ENCODE measurements at places on chromosomes 7 and 10. TPM values are rescaled to one million over a fixed set of nuclear protein-coding genes. Genes with fewer than 3 reads are reported as not detected.

DNA sequence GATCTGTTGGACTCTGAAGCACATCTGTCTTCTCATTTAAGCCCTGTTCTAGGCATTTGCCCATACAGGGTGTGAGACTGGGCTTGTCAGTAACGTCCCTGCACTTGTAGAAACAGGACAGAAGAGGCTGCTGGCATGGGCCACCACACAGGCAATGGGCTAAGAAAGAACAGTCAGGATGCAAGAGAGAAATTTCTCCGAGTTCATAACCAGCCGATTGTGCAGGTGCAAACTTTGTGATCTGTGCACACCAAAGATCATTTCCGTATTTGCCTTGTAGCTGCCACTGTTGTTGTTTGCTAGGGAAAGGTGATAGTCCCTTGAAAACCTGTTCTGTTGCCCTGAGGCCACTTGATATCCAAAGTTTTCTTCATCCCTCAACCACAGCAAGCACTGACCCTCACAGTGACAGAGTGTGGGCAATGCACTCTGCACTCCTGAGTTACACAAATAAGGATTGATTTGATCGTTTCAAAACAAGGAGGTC lies 20.3 kb downstream of the KLF6 start:
- no peak for DNase-seq

DNA sequence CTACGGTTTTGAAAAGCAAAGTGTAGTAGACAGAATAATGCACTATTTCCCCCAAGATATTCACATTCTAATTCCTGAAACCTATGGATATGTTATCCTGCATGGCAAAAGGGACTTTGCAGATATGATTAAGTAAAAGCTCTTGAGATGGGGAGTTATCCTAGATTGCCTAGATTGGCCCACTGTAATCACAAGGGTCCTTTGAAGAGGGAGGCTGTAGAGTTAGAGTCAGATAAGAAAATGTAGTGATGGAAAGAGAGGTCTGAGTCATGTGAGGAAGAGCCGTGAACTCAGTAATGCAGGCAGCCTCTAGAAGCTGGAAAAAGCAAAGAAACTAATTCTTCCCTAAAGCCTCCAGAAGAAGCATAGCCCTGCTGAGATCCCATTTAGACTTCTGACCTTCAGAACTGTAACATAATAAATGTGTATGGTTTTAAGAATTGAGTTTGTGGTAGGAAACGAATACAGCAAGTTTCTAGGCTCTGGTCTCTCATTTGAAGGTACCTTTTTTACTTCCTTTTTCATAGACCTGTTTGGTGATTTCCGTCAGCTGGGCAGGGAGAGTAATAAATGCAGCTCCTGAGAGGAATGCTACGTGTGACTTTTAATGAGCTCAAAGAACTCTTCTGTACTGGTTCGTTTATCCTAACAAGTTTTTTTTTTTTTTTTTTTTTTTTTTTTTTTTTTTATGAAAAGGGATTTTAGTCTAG lies 41.9 kb upstream of the NXPH1 start:
- no peak for DNase-seq

DNA sequence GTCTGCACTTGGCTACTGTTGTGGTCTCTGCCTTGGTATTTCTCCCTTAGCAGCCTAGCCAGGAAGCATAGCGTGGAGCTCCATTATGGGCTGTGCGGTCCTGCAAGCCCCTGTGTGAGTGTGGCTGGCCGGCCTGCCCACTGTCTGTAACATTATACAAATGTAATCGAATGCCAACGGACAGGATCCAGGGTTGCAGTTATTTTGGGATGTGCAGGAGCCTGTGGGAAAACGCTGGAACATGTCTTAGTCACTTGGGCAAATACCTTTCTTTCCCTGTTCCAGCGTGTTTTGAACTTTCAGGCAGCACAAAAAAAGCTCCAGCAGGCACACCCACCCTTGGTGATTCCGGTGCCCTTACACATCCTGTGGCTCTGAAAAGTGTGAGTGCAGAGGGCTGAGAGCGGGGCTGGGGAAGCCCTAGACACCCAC lies 29.5 kb downstream of the BAG3 start:
- no peak for DNase-seq

- DNase-seq, result no peak
Observed at GRCh38 chr10:44883593-44884331, 27.4 kb upstream of the TMEM72 start.

DNA sequence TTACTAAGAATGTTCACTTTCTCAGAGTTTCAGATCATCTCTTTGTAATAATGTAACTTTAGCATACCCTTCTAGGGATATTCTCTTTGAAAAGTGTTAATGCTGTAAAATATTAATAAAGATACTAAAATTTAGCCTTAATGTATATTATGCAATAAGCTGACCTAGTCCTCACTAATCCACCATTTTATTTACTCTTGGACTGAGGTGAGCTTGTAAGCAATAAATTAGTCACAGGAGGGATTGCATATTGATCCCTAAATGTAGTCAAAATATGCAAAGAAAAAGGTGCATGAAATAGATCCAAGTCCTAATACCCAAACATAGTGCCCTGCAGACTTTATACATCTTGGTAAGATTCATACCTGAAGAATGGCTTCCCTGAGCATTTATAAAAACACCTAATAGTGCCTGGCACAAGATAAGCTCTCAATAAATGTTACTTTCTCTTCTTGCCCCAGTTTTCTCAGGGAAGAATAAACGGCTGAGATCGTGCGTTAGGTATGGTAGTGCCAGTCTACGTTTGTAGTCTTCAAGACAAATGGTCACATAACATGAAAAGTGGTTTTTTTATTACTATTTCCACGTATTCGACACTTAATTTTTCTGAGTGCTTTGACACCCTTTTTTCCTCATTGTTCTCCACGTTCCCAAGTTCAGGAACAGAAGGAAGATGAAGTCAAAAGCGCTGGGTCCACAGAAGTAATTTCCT lies 14.3 kb downstream of the INSIG1 start:
- DNase-seq, result no peak

GRCh38 chr7:83204715-83205114 lies 42.0 kb upstream of the PCLO start:
- DNase-seq, result no peak

DNA sequence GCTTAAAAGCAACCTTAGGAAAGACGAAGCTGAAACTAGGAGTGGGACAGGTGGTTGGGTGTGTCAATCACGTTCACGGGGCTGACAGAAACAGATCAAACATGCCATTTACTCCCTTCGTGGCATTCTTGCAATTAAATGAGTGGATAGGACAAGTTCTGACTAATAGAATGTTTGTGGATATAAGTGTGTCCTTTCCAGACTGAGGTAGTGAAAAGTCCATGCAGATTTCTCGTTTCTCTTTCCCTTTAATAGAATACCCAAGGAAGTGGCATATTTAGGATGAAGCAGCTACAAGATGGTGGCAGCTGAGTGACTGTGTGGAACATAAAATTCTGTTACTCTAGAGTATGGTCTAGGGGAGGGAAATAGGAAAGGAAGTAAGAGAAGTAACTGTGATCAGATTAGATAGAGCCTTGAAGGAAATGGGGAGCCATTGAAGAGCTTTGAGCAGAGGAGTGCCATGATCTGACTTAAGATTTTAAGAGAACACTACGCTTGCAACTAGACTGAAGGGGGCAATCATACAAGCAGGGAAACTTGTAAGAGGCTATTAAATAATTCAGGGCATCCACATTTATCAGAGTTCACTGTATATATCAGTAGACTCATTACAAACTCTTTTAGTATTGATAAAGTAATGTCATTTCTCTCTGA lies 46.3 kb upstream of the HYAL4 start:
- DNase-seq, result no peak

DNA sequence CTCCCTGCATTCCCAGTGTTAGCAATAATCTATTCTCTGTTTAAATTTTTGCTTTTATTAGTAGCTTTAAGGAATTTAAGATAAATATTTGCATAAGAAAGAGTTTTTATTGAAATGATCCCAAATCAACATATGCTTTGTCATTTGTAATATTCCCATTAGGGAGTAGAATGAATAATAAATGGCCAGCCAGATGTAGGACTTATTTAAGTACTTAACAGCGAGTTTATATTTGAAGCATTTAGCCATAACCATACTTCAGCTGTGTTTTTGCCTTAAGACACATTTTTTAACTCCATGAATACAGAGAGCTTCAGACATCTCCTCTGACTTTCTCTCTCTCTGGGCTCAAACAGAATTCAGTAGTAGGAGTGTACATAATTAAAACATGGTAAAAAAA lies 103.6 kb downstream of the HGF start:
- DNase-seq, result no peak

GRCh38 chr10:48504141-48504885 lies 100.6 kb downstream of the ARHGAP22 start:
- DNase-seq, result peak; percentile 58

DNA sequence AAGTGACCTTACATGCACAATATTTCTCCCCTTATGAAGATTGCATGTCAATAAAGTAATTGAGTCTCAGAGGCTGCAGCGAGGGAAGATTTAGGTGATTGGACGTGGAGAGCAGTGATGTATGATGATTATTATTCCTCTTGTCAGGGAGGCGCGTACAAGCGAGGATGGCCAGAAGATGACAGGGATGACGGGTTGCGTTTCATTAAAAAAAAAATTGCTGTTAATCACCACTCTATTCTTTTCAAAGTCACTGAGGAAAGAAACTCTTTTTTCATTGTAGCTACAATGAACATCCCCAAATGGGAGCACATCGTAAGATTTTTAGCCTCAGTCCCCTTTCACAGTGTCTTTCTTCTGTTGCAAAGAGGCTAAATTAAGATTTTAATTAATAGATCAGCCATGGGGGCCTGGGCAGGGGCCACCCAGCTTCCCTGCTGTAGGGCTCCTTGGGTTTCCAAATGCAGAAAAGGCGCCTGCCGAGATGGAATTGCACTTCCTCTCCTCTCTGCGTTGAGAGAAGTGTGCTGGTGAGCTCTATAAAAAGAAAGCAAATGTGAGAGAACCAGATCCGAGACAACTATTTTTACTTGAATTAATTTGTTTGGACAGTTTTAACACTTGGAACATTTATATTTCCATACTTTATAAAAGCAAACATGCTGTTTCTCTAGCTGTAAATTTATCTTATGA lies 998.1 kb downstream of the LRMDA start:
- DNase-seq, result peak; percentile 50

DNA sequence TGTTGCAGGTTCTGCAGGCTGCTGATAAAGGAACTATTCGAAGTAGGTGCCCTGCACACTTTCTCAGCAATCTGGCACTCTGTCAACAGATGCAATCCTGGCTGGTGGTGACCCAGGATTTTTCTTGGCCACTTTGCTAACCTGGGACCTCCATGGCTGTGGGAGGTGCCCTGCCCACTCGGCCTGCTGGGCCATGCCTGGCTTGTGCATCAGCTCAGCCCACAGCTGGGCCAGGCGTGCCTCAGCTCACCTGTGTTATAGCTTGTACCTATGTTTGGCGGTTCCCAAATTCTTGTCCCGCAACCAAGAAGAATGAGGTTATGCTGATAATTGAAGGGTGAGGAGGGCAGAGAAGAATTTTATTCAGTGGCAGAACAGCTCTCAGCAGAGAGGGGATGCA lies 141.7 kb downstream of the NPY start:
- no peak for DNase-seq

- peak; percentile 72 for DNase-seq
Observed at GRCh38 chr10:114526126-114526503, 121.8 kb upstream of the AFAP1L2 start.

DNA sequence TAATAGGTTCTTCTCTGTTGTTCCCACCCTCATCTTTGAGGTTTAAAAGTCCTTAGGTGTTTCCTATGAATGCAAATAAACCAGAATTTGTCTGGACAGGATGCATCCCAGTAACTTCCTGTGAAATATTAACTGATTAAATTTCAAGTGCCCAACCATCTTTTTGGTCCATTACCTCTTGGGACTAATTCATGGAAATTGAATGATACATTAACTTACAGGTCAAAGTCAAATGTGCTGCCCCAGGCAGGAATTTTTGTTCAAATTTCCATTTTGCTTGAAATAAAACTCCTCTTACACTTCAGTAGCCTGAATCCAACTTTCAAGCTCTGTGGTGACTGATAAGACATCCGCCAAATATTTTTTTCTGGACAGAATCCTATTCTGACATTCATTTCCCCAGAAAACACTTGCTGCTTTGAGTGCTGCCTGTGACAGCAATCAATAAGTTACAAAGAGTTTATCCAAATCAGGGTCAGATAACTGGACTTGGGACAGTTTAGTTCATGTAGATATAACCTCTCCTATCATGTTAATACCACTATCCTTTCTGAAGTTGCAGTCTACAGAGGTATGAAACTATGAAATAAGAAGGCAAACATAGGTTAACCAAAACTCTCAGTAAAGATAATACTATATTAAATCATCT lies 383.5 kb downstream of the POM121L12 start:
- no peak for DNase-seq

- peak; percentile 98 for DNase-seq
Observed at GRCh38 chr10:5545778-5546710, 21.3 kb downstream of the CALML3 start.

DNA sequence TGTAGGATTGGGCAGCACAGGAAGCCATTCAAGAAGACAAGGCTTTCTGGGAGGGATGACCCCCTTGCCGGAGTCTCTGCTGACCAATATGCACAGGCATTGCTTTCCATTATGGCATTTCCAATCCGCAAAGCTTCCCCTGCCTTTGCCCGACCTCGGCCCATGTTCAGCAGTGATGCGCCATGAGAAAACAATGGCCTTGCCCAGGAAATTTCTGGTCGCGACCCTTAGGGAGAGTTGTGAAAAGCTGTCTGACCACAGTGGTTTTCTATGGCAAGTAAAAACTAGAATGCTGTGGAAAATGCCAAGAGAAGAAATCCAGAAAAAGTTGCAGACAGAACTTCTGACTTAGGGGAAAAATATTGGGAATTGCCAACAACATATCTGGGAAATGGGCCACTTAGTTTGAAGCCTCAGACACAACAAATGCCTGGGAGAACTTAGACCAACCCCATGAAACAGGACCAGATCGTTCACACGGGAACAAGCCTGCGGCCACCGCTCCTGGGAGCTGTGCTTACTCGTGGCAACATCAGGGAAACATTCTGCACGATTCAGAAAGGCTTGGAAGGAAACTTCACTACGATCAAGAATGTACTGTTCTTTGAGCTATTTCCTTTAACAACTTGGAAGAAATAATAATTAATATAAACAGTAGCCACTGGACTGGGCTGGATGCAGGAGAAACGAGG lies 512.4 kb downstream of the TNS3 start:
- no peak for DNase-seq

DNA sequence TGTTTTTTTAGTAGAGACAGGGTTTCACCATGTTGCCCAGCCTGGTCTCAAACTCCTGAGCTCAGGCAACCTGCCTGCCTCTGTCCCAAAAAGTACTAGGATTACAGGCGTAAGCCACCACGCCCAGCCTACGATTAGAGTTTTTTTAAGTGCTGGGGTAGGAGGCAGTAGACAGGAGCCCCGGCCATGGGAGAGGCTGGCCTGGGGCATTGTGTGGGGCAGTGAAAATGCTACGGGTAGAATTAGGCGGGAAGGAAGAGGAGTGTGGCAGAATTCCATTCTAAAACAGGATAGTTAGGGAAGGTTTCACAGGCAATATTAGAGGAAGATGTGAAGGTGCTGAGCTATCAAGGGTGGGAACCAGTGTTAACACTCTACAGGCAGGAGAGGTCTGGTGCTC lies 31.3 kb upstream of the FXYD4 start:
- peak; percentile 3 for DNase-seq

- no peak for DNase-seq
Observed at GRCh38 chr10:116477986-116478664, 50.5 kb downstream of the PNLIPRP3 start.

The MAT1A gene
- not detected for total RNA-seq

The CLDN12 gene
- total RNA-seq, result 39.8 TPM

The TNPO3 gene
- total RNA-seq, result 54.5 TPM

The OR6B1 gene
- total RNA-seq, result not detected

The GNAT3 gene
- total RNA-seq, result not detected

The VIPR2 gene
- total RNA-seq, result not detected

The TMEM236 gene
- under 0.01 TPM for total RNA-seq
